ENCODE measurements at places on chromosomes 13 and 19.

DNA sequence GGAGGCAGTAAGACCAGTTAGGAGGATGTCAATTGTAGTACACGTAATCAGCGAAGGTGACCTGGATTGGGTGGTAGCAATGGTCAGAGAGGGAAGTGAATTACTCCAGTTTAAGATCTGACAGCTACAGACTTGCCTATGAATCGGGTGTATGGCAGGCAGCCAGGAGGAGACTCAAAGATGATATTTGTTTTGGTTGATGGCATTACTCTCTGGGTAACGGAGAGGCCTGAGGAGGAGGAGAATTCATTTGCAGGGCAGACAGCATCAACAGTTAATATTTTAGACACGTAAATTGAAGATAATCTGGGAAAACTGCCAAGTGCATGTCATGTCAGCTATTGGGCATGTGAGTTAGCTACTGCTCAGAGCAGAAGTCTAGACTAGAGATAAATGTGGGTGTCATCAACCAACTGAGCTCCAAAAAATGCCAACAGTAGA, 109.2 kb downstream of the SGCG start:
- DNase-seq = no peak

- DNase-seq = no peak
Measured at GRCh38 chr19:19402656-19403372, 2.7 kb upstream of the GATAD2A start.

GRCh38 chr13:37656247-37656940, 57.8 kb upstream of the POSTN start:
- DNase-seq = no peak

DNA sequence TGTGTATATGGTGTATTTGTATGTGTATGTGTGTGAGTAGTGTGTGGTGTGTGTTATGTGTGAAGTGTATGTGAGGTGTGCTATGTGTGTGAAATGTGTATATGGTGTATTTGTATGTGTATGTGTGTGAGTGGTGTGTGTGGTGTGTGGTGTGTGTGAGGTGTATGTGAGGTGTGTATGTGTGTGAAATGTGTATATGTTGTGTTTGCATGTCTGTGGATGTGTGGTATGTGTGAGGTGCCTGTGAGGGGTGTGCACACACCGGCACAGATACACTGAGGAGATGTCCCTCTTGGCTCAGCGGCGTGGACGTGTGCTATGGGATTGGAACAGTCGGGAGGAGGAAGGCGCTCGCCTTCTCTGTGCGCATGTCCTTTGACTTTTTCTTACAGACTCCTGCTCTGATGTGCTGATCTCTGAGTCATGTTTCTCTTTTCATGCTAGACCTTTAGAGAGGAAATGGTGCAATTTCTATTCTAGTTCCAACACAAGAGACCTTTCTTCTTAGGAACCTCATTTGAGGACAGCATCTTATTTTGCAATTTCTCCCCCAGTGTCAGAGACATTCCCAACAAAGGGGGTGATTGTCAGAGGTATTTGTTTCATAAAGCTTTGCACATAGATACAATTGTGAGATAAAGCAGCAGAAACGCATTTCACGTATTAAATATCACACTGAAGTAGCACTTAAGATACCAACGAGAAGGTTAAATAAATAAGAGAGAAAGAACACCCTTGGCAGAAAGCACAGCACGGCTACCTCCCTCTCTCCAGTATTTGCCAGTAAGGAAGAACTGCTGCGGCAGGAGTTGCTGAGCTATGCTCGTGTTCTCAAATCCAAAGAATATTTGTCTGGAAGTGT, 11.3 kb upstream of the TNFRSF19 start:
- no peak for DNase-seq

DNA sequence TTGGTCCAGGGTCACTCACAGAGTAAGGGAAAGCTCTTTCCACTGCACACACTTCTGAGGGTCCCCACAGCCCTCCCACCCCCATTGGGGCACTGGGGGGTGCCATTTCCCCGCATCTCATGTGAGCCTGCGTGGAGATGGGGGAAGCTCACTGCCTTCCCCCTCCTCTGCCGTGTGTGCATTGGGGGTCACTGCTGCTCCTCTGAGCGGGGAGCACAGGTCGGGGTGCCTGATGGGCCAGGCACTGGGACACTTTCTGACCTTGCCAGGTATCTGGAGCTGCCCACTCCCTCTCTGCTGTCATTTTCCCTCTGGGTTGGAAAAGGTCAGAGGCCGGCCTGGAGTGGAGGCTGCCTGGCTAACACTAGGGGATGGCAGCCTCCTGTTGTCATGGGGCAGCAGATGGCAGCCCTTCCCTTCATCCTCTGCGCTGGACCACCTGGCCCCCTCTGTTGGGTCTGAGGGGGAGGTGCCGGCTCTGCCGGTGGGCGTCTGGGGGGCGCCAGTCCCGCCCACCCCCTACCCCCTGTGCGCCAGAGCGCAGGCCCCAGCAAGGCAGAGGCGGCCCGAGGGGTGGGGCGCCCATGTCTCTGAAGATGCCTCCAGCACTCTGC, 9.1 kb downstream of the SSBP4 start:
- DNase-seq = no peak
